ENCODE measurements at places on chromosomes 5 and 9.
A peak's percentile ranks its signal among the peaks of the same experiment; 100 is the strongest.

- no peak for DNase-seq
These were observed 47.3 kb downstream of the MEGF10 start for GRCh38 chr5:127337876-127338275.

- DNase-seq: peak; percentile 85
These were observed at the start of gene EIF4EBP3 for GRCh38 chr5:140547508-140548299. Gene EIF4EBP3 (plus strand): TSS chr5:140547662. CDS start chr5:140547738, 76 bp downstream.

DNA sequence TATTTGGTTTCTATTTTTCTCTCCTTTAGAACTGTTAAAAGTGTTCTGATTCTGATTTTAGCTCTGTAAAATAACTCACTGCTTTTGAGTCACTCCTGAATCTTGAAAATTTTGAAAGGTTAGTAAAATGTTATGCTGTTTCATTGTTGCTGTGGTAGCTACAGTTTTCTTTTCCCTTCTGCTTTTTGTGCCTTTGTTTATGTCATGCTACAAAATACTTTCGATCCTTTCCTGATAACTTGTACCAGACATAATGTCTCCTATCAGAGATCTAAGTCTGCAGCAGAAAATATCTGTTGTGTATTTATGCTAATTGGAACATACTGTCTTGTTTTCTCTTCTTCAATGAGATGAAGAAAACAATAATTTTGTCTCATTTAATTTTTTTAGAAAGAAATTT, 26.9 kb upstream of the CEP120 start:
- no peak for DNase-seq

DNA sequence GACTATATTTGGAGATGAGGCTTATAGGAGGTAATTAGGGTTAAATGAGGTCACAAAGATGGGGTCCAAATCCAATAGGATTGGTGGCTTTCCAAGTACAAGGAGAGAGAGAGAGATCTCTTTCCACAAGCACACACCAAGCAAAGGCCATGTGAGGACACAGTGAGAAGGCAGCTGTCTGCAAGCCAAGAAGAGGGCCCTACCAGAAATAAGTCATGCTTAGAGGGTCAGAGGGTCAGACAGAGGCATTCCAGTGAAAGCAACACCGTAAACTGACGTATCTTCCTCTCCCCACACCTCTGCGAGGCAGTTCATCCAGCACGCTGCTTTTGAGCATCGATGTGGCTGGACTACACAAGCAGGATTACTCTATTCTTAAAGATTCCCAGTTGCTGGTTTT, 87.9 kb downstream of the SLC1A3 start:
- DNase-seq: no peak

GRCh38 chr5:98635656-98636055, 137.8 kb upstream of the RGMB start:
- DNase-seq: no peak

DNA sequence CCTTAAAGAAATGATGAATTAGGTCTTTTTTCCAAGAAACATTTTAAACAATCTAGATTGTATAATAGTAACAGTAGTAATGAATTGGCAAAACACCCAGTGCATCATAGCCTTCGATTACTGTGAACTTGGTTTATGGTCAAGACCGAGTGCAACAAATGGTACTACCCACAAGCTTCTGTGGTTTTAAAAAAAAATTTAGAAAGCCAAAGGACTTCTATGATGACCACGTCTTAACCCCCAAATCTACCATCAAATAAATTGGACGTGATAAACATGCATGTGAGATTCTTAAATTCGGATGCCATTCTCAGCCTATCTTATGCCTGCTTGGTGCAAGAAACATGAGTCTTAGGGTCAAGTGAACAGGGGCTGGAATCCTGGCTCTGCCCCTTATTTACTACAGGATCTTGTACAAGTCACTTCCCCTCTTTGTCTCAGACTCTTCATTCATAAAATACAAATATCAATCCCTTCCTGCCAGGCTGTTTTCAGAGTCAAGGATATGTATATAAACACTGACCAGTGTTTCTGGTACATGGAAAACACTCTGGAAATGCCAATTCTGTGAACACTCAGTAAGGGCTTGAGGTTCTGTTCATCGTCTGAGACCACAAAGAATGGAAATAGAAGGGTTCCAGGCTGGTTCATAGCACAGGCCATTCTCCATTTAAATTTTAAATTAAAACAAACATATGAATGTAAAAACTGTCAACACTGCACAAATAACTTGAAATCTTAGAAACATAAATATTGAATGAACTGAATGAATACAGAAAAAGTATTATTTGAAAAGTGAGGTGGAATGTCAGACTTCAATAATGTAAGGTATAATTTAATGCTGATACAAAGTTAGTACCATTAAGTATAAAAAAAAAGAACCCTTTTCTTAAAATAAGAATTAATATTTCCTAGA, 107.8 kb downstream of the NR6A1 start:
- DNase-seq: no peak

- no peak for DNase-seq
These were observed 35.1 kb downstream of the BASP1 start for GRCh38 chr5:17252543-17252942.

DNA sequence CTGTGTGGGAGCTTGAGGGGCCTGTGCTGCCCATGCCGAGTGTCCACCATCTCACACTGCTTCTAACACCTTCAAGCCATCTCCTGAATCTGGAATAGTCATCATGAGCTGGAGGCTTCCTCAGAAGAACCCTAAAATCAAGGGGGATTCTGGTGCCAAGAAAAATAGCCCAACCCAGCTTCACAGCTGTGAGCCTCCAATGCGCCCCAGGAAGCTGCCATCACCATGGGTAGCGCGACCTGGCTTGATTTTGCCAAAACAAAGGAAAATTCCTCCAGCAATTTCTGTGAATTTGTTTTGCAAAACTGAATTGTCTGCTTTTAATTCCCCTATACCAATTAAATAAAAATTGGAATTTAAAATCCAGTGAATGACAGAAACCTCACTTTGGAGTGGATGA, 6.2 kb upstream of the TIFAB start:
- no peak for DNase-seq

DNA sequence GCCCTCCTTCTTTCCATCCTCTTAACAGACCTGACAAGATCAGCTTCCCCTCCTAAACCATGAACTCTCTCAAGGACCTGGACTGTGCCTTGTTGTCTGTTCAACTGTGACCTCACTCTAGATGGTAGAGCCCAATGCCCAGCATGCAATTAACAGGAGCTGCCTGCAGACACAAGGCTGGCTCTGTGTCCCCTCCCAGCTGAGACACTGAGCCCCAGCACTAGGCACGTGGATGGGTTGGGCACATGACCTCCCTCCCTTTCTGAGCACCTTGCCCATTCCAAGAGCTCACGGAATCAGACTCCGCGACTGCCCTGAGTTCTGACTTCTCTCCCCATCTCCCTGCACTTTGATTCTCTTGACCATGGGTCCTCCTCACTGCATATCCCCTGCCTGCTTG, 93.5 kb upstream of the LRRTM2 start:
- DNase-seq: no peak

GRCh38 chr5:132829742-132830435, 558 bp downstream of the SHROOM1 start:
- DNase-seq: peak; percentile 73

- DNase-seq: no peak
These were observed 327.2 kb downstream of the DEPDC1B start for GRCh38 chr5:60372786-60373185.

DNA sequence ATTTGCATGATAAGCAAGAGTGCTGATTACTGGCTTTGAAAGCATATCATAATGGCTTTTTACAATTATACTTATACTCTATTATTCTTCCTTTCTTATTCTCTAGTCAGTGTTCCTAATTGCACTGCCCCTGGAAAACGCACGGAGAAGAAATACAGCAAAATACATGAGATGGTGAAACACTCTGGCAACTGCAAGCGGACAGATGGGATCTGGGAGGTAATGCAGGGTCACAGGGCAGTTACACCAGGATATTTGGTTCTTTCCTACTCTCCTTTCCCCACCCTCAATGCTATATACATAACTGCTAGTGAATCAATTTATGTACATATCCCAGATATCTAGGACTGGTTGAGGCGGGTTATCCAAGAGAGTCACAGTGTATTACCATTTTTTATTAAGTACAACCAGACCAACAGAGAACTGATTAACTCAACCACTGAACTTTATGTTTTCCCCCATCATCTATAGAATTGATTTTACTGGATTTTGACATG, 423.7 kb downstream of the ZSWIM6 start:
- no peak for DNase-seq

GRCh38 chr5:168106008-168106761, 185.3 kb upstream of the WWC1 start:
- DNase-seq: no peak

GRCh38 chr9:81394881-81395675, 294.3 kb downstream of the TLE1 start:
- no peak for DNase-seq

GRCh38 chr5:143208781-143209510, 194.5 kb downstream of the NR3C1 start:
- DNase-seq: no peak

DNA sequence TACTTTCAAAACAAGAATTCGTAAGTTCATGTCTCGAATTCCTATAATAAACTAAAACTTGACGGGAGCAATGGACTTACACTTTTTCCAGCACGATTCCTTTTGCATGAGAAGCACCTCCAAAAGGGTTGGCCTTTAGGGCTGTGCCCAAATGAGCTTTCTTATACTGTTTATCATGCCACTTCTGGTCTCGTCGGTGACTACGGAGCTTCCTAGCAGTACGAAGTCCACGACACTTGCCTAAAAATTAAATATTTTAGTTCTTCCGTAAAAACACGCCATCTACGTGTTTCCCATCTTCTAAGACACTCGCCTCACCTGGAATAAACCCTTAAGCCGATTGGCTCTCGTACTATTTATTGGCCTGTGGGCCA, 554 bp downstream of the RPS23 start:
- DNase-seq: no peak

DNA sequence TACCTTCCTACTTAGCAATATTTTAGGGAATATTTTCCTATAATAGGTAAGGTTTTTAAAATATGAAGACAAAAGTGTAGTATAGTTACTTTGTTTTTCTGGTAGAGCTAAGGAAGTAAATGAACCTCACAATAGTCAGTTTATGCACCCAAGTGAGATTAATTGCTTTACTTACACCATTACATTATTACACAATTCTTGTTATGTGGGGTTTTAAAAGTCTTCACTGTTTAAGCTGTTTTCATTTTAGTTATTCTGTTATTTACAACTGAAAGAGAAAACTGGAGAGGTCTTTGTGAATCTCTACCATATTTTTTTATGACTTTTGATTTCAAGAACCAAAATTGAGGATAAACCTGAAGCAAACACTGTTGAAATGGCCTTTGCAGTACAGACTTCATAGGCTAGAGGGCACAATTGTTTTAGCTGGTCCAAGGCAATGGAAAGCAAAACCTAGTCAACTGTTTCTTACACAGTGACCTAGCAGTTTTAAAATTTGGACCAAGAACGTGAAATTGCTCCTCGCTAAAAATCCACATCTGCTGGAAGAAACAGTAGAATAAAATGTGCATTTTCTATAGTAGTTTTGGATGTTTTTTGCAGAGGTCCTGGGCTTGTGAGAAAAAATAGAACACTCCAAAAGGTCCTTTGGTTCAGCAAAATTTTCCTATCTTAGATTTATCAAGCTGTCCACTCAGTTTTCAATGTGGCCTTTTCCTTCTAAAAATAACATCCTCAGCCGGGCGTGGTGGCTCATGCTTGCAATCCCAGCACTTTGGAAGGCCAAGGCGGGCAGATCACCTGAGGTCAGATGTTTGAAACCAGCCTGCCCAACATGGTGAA, 66.4 kb upstream of the FER start:
- DNase-seq: no peak

GRCh38 chr5:100789694-100790093, 113.4 kb downstream of the ST8SIA4 start:
- DNase-seq: no peak

- DNase-seq: no peak
These were observed 57.7 kb downstream of the PDE4D start for GRCh38 chr5:59835800-59836199.

GRCh38 chr5:130227699-130228098, 323.4 kb downstream of the CHSY3 start:
- DNase-seq: no peak

DNA sequence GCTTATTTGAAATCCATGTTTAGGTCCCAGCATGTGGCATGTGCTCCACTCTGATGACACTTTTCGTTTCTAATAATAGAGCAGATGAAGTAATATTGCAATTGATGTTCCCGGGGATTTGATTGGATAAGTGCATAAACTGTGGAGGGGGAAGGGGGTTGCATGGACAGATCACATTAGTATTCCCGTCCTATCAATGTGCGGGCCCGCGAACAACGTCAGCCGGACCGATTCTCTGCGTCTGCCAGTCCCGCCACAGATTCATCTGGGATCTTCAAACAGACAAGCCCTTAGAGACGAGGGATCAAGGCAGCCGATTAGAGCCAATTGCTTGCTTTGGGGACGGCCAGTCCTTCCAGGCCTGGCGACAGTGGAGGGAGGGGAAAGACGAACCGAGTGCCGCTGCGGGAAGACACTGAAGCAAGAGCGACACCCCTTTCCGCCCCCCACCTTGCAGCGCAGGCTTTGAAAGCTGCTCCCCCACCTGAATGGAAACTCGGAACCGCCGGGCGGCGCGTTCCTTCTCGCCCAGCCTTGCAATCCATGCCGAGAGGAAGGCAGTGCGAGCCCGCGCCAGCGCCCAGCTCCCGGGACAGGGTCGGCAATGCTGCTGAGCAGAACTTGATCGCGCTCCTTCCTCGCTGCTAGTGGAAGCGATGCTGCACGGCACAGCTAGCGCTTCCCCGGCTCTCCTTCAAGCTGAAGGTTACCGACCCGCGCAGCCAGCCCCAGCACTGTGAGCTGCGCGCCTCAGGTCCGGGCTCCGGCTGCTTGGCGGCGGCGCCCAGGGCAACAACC, at the start of gene RGS7BP:
TSS of gene RGS7BP (plus strand) at position 247 of the 798 bp plus-strand sequence. CDS start 610 bp downstream, outside the sequence.
- DNase-seq: no peak

DNA sequence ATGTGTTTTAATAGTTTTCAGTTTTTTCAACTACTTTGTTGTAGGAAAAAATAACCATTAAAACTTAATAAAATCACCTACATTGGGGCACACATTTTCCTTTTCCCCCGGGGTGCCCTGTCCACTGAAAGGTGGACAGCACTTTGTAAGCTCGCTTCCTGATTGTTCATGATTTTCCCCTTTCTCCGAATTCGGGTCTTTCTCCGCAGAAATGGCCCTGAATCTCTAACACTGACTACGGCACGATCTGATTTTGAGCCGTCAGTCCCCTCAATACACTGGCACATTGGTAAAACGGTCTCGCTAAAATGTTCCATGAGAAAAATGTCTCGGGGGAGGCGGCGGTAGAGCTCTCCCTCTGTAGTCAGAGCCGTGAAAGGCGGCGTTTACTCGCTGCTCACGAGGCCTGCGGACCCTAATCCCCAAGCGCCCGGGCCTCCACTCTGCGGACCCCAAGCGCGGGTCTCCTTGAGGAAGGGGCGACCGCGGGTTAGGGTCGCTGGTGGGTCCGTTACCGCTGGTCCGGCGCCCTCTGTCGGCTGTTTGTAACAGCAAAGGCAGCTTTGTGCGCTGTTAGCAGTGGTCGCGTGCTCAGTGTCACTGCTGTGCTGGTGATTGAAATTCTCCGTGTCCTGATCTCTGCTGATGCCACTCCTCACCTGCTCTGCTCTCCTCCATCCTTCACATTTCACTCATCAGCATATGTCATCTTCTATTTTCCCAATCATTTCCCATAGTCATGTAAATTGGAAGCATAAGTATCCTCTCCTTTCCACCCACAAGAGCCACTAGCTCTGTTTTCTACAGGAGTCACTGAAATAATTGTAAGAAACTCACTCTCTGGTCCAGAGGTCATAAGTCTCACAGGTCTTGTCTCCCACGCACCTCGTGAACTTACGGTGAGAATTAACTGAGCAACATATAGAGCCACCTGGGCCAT, 10.8 kb upstream of the IFNA2 start:
- peak; percentile 64 for DNase-seq

All from activated CD4-positive, alpha-beta T cell treated with anti-CD3 and anti-CD28 coated beads, Interleukin-2, amount 50 U/mL, for 48 hours (primary cell).